ENCODE measurements at places on chromosomes 12 and 14.

- DNase-seq: no peak
Measured at GRCh38 chr12:53756300-53757100, 4.7 kb upstream of the CISTR start.

GRCh38 chr14:56224229-56224628 lies 106.0 kb downstream of the PELI2 start:
- DNase-seq: no peak

- no peak for DNase-seq
Measured at GRCh38 chr12:123142921-123143735, 7.8 kb downstream of the PITPNM2 start.

- DNase-seq: no peak
Measured at GRCh38 chr12:89919241-89919906, 210.7 kb upstream of the ATP2B1 start.

GRCh38 chr12:58841058-58841798 lies 79.1 kb downstream of the LRIG3 start:
- DNase-seq: no peak
